Stimulated activated CD8-positive, alpha-beta memory T cell treated with anti-CD3 and anti-CD28 coated beads, Interleukin-4, amount 100 ng/mL, for 4 hours (primary cell): ENCODE measurements at places on chromosomes 3 and 15.

DNA sequence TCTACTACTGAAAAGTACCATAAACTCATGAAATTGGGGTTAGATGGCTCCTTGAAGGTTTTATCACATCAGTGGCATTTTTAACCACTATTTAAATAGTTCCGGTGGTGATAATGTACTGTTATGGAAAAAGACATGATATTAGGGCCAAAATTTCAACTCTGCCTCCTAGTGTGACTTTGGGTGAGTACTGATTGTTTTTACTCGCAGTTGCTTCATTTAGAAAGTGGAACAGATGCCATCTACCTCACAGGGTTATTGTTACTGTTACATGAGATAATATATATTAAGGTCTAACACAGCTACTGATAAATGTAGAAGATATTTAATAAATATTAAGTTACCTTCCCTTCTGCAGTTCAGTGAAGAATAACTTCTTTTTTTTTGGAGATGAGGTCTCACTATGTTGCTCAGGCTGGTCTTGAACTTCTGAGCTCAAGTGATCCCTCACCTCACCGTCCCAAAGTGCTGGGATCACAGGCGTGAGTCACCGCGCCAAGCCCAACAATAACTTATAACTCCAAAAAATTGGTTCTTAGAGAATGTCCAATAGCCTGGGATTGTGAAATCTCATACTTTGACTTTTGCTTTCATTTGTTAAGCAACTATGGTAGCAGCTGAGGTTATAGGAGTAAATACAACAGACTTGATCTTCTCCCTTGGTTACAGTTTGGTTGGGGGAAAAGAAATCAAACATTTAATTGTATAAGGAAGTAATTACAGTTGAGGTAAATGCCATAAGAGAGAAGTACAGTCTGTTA, 48.3 kb downstream of the MEF2A start:
- DNase-seq: no peak

DNA sequence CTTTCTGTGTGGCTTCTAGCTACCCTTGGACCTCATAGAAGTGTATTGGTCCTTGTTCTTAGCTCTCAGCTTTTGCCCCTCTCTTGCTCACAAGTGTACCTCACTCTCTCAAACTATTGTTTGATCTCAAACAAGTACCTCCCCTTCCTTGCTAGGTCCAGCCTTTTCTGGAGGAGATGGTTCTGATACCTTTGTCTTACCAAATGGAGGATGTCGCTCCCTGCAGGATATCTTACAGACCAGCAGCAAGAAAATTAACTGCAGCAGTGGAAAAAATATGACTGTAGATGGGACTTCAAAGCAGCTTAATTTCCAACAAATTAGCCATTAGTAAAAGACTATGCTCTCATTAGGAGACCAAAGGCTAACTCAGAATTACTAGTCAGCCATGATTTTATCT, 388.1 kb upstream of the ROBO2 start:
- DNase-seq: no peak

- DNase-seq: no peak
Measured at GRCh38 chr3:187169231-187169960, 27.9 kb upstream of the RTP1 start.

DNA sequence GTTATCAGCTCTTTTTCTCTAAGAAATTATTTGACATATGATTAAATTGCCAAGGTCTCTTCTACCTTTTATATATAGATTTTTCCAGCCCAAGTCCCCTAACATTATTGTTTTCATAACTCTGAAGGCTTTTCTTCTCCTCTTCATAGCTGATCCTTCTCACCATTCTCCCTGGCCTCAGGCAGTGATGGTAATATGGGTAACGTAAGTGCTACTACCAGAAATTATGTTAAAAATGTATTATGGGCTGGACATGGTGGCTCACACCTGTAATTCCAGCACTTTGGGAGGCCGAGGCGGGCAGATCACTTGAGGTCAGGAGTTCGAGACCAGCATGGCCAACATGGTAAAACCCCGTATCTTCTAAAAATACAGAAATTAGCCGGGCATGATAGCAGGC, 29.2 kb downstream of the BMF start:
- no peak for DNase-seq

DNA sequence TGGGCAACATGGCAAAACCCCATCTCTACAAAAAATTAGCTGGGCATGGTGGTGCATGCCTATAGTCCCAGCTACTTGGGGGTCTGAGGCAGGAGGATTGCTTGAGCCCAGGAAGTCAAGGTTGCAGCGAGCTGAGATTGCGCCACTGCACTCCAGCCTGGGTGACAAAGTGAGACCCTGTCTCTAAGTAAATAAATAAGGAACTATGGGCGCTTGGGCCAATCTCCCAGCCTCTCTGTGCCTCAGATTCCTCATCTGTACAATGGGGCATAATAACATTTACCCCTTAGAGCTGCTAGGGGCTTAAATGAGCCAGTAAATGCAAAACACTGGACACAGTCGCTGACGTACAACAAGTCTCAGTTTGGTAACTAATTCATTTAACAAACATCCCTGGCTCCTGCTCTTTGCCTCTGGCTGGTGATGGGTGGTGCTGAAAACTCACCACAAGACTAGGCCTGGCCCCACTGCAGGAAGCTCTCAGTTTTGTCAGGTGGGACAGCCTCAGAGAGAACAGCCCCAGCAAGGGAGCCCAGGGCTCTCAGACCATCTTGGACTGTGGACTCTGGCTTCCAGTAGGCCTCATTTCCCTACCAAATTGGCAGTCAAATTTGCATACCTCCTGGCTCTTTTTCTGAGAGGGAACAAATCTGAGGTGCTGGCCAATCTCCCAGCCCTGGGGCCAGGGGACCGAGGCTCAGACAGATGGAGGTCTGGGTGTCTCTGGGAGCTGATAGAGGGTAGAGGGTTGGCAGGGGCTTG, 6.4 kb upstream of the TBC1D2B start:
- DNase-seq: no peak

DNA sequence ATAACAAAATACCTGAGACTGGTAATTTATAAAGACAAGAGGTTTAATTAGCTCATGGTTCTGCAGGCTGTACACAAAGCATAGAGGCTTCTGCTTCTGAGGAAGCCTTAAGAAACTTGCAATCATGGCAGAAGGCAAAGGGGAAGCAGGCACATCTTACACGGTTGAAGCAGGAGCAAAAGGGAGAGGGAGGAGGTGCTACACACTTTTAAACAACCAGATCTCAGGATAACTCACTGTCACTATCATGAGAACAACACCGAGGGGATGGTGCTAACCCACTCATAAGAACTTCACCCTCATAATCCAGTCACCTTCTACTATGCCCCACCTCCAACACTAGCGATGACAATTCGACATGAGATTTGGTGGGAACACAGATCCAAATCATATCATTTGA, 54.4 kb downstream of the ATP8B4 start:
- DNase-seq: no peak

GRCh38 chr3:155391551-155391958, 98.1 kb upstream of the STRIT1 start:
- DNase-seq: no peak

- no peak for DNase-seq
Measured at GRCh38 chr15:100930306-100930848, 11.2 kb downstream of the LRRK1 start.

DNA sequence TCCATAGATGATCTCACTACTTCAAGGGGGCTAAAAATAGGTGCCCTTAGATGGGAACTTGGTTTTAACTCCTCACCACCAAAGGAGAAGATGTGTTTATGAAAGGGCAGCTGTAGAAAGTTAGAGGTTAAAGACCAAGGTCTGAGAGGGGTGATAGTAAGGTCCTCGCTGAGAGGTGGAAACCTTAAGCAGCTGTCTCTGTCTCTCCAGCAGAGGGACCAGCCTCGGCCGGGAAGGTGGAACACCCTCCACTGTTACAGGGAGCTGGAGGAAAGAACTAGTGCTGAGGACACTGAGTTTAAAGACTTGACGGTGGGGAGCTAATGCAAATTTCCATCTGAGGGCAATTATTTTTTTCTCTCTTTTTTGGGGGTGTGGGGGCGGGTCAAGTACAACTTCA, 8.9 kb upstream of the RLBP1 start:
- no peak for DNase-seq

DNA sequence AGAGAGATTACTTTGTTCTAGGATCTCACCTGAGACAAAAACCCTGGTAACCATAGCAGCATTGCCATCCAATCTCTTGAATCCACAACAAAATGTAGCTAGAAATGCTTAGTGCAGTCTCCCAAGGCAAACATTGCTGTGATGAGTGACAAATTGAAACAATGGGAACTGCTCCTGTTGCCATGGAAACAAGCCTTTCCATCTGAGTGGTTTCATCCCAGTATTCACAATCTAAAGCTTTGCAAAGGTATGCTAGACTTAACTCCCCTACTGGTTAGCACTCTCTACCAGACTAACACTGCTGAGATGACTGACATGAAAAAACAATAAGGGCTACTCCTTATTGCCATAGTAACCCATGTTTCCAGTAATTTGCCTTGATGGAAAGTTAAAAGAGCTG, 172.6 kb upstream of the CNTN3 start:
- no peak for DNase-seq

DNA sequence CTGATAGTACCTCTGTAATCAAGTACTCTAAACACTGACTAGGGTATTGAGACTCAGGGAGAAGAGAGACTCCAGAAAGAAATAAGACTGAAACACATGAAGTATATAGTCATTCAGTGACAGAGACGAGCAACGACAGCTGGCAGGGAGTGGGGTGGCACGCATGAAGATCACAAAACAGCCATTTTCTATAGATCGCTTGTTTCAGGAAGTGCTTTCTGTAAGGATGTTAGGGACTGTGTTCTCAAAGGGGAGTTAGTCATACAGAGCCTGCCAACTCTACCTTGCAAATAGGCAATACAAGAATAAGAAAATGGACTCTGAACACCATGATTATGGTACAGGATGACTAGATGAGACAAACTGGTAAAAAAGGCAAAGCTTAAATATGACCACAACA, 139.5 kb downstream of the TBL1XR1 start:
- no peak for DNase-seq

GRCh38 chr15:64472161-64472560, 11.8 kb downstream of the ZNF609 start:
- DNase-seq: no peak

GRCh38 chr3:171548917-171549316, 88.7 kb upstream of the TNIK start:
- DNase-seq: no peak

- no peak for DNase-seq
Measured at GRCh38 chr15:93420050-93420452, 331.0 kb upstream of the RGMA start.

- no peak for DNase-seq
Measured at GRCh38 chr3:11078826-11079515, 75.3 kb upstream of the HRH1 start.

DNA sequence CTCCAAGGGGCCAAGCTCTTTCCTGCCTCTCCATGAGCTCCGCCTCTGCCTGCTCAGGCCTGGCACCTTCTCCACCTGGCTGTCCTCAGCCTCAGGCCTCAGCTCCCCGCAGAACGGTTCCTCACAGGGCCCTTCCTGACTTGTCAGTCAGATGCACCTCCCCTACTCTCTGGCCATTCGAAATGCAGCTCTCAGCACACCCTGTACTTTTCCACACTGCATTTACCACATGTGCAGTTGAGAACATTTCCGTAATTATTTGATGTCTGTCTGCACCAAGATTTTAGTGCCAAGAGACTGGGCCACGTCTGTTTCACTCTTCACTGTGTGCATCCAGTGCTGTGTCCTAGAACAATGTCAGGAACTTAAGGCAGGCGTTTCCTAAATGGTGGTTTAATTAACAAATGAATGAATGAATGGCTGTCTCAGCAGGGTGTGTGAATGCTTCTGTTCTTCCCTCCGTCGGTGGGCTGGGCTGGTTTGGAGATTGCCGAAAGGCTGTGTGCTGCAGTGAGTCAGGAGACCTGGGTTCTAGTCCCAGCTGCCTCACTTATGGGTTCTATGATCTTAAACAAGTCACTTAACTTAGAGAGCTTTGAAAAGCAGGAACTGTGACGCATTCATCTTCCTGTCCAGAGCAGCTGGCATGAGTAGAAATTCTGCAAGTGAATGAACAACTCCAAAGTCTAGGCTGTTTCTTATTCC, 5.4 kb downstream of the MUC4 start:
- DNase-seq: no peak

DNA sequence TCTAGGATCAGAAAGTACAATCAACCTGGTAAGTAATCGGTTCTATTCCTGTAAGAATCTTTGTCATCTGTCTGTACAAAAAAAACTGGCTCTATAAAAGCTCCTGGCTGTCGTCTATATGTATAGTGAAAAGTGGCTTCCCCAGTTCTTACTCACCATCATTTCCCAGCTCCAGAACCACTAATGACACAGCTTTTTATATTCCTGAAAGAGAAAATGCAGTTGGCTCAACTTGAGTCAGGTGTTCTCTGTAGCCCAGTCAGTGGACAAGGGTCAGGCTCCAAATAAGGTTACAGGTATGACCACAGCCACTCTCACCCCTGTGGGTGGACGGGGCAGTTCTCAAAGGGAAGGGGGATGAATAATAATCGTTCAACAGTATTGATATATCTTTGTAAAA, 85.1 kb downstream of the AP4E1 start:
- no peak for DNase-seq

- DNase-seq: no peak
Measured at GRCh38 chr3:18401300-18401961, 23.7 kb downstream of the SATB1 start.

DNA sequence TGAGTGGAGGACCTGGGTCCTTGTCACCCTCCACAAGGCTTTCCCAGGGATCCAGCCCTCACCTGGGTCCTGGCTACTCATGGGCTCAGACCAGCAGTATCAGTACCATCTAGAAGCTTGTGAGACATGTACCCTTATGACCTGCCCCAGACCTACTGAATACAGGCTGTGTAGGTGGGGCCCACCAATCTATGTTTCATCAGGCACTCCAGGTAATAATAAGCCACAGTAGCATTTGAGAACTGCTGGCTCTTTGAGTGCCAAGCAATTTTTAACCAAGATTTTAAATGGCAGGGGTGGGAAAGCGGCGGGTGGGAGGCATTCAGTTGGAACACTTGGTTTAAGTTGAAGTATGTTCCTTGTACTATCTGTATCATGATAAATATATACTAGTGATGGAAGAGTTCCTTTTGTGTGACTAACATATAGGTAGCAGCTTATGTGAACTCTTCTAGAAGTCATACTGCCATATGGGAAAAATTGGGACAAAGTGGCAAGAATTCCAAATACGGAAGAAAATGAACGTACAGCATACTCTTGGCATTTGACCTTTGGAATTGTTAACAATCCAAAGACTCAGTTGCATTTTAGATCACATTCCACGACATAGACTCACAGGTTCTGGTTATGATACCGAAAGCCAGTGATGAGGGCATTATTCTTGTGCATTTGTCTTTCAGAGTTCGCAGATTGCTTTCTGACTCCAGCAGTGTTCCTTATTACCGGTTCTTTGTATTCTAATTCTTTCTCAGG, 190.4 kb downstream of the GHSR start:
- DNase-seq: no peak

DNA sequence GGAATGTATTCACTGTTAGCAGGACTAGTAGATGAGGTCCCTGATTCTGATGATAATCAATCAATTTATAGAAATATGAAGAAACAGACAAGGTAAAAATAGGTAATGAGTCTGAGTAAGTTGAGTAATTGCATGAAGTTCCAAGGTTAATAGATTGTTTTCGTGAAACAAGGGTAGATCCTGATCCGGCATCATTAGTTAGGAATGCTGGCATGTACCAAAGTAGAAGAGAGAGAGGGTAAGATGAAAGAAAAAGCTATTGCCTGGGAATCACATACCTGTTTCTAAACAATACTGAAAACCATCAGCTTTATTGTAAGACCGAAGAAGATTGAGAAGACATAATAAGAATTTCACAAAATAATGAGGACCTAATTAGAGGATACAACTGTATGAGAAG, 118.1 kb upstream of the ARPP21 start:
- no peak for DNase-seq
